ENCODE measurements at places on chromosomes 5 and 9.

GRCh38 chr9:92634712-92635605 is 35.0 kb downstream of the IPPK start:
- peak; percentile 87 for DNase-seq

DNA sequence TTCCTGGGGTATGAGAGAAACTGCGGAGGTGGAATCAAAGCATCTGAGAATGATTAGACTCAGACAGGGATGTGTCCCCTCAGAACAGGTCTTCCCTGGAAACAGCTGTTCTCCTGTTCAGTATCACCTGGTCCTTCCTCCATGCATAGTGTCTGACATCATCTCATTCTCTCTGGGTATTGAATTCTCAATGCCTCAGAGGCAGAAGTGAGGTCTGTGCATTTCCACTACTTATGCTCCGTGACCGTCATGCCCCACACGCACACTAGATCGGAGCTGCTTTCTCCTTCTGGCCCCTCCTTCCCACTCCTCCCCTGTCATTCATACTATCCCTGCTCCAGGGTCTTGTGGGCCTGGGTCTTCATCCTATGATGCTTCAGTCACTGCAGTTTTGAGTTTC is 61.4 kb upstream of the DAB2IP start:
- DNase-seq: no peak

DNA sequence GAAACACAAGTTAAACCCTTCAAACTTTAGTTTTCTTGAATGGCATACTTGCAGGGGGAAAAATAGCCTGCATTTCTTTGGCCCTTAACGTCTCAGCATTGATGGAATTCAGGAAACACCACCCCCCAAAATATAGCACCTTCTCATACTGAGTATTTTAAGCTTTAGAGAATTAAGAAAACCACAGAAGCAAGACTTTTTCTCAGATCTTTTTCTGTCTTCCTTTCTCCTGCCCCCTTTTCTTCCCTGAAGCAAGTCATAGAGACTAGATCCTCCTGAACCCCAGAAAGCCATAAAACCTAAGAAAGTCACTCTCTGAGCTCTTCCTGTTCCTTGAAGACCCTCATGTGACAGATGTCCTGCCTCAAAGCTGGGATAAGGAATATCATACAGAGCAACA is 1069.9 kb downstream of the EFNA5 start:
- DNase-seq: no peak

DNA sequence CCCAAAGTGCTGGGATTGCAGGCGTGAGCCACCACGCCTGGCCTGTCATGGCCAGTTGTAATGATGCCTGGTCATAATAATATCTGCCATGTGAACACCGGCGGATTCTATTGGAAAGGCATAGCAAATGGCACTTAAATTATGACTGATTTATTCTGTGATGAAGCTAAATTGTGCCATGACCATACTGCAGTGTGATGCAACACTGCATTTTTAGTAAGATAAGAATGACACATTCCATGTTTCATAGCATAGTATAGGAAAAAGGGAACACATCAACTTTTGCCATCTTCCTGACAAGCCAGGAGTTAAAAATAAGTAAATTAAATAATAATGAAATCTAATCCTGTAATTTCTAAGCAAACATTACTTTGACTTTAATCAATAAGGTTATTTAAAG is 30.4 kb upstream of the BICD2 start:
- no peak for DNase-seq

- DNase-seq: no peak
Observed at GRCh38 chr9:99509065-99509745, 287.1 kb downstream of the SEC61B start.

GRCh38 chr5:53453898-53454718 is 26.3 kb upstream of the FST start:
- no peak for DNase-seq

- no peak for DNase-seq
Observed at GRCh38 chr5:132802044-132802684, 10.9 kb upstream of the SOWAHA start.
